Right kidney (tissue), 9 donors: ENCODE measurements at places on chromosomes 5 and 9.

GRCh38 chr9:108099854-108100253 is 610.3 kb upstream of the KLF4 start:
- no peak for DNase-seq

GRCh38 chr5:168819004-168819621 is 239.9 kb upstream of the PANK3 start:
- no peak for DNase-seq

- no peak for DNase-seq
These were observed 558.5 kb upstream of the ZNF462 start for GRCh38 chr9:106304401-106304920.

- DNase-seq = no peak
These were observed 670 bp downstream of the CCDC171 start for GRCh38 chr9:15553528-15553898.

GRCh38 chr9:72509053-72509452 is 12.4 kb upstream of the TMC1 start:
- no peak for DNase-seq

DNA sequence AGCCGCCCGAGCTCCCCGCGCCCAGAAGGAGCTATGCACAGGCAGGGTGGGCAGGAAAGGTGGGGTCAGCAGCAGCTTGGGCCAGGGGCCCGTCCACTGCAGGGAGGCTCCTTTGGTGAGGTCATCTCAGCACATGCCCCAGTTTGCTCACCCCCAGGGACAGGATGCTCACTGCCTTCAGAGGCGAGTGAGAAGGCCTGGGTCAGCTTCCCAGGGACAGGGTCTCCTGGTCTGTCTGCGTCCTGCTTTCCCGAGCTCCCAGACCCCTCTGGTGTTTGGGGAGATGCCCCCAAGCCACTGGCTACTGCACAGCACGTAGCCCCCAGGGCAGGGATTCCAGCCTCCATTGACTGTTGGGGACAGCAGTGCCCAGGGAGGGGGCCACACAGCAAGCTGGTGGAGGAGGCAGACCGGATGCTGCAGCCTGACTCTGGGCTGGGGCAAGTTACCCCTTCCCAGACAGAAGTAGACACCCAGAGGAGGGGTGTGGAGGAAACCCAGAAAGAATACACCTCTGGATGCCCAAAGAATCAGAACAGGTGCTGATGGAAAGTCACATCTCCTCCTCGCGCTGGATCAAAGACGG is 581 bp upstream of the SARDH start:
- DNase-seq = no peak
